Eye (tissue), 1 donor: ENCODE measurements at places on chromosomes 3 and 15.

DNA sequence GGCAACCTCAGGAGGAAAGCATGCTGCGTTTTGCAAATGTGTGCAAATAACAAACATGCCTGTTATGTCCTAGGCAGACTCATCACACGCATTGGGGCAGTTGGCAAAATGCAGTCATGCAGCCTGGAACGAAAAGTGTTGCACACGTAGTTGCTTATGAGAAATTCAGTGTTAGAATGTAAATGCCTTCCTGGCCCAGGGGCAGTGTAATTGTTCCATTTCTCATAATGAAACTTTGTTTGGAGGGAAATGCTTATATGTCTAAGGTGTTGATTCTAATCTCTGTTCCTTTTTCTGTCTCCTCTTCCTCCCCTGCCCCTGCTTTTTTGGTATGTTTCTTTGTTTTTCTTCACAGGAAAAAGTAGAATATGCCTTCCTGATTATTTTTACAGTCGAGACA, 156.0 kb downstream of the CACNA1D start:
- DNase-seq = no peak

GRCh38 chr15:99495430-99496301, 70.1 kb upstream of the MEF2A start:
- DNase-seq = peak; percentile 77

DNA sequence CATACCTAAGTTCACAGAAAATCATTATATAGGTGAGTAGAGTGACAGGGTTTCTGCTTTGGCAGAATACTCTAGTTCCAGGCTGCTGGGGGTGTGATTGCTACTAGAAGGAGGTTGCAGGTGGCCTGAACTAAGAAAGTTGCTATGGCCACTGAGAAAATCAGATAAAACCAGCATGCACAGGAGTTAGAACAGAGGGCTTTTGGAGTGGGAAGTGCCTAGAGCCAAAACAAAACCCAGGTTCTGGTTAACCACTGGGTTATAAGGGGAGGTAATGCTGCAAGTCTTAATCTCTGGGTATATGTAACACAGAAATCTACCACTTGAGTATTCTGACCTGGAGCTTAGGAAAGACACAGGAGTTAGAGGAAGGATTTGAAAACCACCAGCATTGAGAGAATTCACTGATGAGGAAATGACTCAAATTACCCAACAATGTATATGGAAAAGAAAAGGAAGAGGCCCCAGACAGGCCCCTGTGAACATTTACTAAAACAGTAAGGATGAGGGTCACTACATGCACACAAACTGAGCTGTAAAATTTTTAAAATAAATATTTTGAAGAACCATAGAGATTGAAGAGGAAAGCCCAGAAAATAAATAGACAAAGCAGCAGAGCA, 60.0 kb downstream of the PLOD2 start:
- DNase-seq = no peak

- DNase-seq = no peak
These were observed 168.4 kb upstream of the BCL6 start for GRCh38 chr3:187913617-187914033.

- DNase-seq = peak; percentile 73
These were observed 2.8 kb downstream of the TAGLN3 start for GRCh38 chr3:112001526-112001925.

GRCh38 chr15:98649472-98650416, 1.4 kb downstream of the IGF1R start:
- DNase-seq = peak; percentile 81

- DNase-seq = no peak
These were observed 46.2 kb downstream of the CMTM7 start for GRCh38 chr3:32437896-32438295.

GRCh38 chr3:30989276-30990030, 95.0 kb upstream of the GADL1 start:
- DNase-seq = peak; percentile 23

DNA sequence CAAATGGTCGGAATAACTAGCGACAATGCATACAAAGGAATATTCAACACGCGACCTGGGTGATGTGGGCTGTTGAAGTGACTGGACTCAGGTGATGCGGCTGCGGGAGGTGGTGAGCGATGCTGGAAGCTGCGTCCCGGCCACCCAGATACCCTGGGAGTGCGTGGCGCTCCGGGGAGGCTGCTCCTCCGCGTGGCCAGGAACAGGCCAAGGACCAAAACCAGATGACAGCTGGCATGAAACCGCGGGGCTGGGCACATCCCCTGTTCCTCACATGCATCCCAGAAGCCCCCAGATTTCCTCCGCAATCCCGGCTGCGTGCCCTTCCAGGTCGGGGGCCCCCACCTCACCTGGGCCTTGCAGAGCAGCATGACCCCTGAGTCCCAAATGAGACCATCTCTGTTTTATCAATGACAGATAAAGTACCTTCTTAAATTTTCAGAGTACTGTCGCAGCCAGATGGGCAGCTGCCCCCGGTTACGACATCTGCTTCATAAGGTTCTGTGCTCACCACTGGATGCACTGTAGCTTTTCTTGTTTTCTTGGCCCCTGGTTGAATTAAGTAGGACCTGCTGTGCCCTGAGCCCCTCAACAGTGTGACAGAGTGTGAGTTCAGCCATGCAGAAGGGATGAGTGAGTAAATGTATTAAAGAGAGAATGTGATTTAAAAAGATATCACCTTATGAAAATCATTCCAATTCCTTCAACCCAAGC, 278.2 kb downstream of the GABRG3 start:
- no peak for DNase-seq

DNA sequence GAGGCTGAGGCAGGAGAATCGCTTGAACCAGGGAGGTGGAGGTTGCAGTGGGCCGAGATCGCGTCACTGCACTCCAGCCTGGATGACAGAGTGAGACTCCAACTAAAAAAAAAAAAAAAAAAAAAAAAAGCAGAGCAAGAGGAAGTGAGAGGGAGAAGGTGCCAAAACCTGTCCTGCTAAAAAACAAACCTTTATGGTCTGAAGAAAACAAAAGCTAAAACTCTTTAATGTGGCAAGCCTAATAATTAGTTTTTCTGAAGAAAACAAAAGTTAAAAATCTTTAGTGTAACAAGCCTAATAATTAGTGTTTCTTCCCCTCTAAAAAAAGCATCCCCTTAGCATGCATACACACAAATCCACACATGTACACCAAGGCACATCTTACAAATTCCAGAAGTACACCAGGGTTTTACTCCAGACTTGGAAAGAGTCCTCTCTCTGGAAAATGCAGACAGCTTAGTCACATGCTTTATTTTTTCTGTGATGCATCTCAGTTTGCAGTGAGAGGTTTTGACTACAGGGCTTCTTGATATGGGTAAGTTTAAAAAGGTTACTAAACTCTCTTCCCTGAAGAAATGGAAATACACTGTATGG, 65.9 kb downstream of the HACD2 start:
- DNase-seq = no peak

DNA sequence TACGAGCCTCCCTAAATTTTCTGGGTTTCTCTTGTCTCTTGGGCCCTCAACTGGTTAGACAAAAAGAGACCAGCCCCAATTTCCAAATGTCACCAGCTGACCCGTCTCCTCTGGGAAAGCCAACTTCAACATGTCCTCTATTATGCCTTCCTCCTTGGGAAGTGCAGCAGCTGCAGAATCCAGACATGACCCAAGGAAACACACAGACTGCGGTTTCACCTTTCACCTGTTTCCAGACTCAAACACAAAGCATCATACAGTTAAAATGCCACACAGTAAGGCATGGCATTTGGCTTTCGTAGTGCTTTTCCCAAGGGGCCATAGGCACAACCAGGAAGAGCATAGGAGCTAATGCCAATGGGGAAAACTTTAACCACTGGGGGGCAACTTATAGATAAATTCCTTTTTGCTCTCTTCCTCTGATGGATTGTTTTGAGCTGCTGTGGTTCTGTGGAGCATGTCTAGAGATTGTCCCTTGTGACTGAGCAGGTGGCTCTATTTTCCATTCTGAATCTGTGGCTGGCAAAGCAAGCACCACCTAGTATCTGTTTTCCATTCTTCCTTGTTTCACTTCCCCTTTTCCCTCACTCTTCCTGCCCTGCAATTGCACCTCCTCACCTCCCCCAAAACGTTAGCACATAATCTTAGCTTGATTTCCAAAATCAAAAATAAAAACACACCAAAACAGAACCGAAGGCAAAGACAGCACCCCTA, 49.3 kb downstream of the HHLA2 start:
- DNase-seq = no peak

DNA sequence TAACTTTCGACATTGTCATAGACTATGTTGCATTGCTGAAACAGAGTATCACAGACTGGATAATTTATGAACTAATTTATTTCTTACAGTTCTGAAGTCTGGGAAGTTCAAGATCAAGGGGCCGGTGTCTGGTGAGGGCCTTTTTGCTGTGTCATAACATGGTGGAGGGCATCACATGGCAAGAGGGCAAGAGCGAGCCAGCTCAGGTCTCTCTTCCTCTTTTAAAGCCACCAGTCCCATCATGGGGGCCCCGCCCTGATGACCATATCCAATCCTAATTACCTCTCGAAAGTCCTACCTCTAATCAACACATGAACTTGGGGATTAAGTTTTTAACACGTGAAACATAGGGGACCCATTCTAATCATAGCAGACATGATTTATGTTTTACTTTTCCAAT, 33.5 kb upstream of the DCUN1D1 start:
- no peak for DNase-seq

GRCh38 chr3:157588386-157589060, 85.3 kb upstream of the VEPH1 start:
- DNase-seq = no peak

GRCh38 chr3:160224256-160224655, 966 bp upstream of the C3orf80 start:
- peak; percentile 44 for DNase-seq

- DNase-seq = no peak
These were observed 179.3 kb downstream of the SMAD6 start for GRCh38 chr15:66881173-66881905.

- DNase-seq = no peak
These were observed 13.8 kb downstream of the XCR1 start for GRCh38 chr3:46013316-46014094.

DNA sequence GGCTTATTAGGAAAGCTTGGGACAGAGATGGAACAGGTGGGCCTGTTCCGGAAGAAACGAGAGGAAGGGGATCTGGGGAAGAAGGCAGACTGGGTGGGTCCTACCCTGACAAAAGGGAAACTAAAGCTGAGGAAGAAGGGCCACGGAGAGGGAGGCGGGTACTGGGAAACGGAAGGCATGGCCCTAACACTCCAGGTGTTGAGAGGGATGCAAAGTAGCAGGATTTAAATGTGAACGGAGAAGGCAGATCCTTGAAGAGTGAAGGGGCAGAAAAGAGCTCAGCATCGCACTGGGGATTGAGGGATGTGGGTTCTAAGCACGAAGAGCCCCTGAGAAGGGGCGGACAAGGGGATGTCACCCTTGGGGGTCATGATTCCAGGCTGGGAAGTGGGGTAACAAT, 735 bp downstream of the STIMATE start:
- peak; percentile 4 for DNase-seq

GRCh38 chr3:44039006-44039405, 202.7 kb upstream of the TOPAZ1 start:
- no peak for DNase-seq

- DNase-seq = no peak
These were observed 96.1 kb downstream of the FOXP1 start for GRCh38 chr3:71487418-71487817.

DNA sequence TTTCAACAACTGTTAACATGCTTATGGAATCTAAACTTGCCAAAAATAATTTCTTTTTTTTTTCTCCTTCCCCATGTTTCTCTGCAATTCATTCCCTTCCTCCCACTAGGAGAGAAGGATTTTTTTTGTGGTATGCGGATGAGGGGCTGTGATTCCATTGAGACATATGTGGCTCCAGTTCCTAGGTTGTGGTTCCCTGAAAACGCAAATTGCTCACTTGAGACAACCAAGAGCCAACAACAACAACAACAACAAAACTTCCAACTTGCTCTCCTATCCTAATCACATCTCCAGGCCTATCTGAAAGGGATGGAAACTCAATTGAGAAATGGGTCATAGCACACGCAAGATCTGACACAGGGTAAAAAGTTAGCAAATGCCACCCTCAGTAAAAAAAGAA, 406.5 kb upstream of the TGFBR2 start:
- no peak for DNase-seq

DNA sequence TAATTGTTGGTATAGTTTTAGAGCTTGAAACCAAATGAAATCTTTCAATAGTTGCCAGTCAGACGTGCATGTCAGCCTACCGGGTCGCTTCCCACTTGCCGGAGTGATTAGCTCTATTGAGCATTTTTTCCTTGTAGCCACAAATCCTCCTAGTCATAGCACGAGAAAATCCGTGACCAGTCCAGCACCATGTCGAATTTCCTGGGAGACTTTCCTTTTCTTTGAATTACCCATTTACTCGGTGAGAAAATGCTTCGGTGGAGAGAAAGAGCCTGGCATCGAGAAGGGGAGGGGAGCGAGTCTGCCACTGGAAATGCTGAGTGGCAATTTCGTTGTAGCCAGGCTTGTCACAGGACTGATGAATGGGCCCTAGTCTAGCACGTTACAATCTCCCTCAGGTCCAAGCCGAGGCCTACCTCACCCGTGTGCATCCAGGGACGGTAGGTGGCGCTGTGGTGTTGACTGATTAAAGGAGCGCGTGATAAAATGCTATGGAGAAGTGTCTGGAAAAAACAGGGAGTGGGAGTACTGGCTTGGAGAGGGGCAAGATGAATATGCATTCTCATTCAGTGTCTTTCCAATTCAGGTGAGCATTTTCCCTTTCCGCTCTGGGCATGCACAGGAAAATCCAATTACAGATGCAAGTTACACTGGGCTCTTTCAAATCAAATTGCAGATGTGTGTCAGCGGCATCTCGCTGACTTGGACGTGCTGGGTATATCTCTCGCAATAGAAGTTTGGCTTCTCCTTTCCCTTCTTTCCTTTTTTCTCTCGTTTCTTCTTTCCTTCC, 238.8 kb downstream of the EDEM1 start:
- peak; percentile 95 for DNase-seq

DNA sequence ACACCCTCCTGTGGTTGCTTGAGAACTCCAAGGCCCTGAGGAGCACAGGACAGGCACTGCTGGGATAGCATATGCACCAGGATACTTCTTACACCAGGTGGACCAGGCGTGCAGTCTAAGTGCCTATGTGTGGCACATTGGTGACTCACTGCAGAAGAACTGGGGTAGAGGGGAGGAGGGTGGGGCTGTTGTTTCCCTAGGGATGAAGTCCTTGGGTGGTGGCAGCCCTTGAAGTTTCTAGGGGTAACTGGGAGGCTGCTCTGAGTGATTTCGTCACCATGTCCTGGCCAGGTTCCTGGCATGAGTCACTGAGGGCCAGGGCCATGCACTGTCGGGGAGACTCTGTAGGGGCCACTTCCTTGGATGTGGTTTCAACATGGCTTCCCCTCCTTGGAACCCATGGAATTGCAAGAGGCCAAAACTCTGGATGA, 15.9 kb downstream of the MYZAP start:
- no peak for DNase-seq

DNA sequence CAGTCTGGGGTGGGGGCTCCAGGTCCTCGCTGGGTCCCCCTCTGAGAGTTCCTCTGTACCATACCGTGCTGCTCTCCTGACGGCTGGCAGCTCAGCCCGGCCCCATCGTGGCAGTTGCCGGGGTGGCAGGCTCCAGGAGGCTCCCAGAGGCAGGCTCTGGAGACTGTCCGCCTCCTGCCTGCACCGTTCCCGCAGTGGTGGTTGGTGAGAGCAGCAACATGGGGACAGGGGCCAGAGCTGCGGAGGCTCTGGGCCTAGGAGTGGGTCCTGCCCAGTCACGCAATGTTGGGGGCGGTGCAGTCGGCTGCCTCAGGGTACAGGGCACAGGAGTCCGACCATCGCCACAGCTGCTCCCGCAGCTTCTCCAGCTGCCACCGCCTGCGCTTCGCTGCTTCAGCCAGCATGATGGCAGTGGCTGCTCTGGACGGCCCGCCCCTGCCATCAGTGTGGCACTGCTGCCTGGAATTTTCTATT, 492.7 kb downstream of the AGBL1 start:
- no peak for DNase-seq
